ENCODE measurements at places on chromosomes 1 and 21. TPM values are rescaled to one million over a fixed set of nuclear protein-coding genes. Genes with fewer than 3 reads are reported as not detected.
A peak's percentile ranks its signal among the peaks of the same experiment; 100 is the strongest.

Gene CLEC20A
- not detected for total RNA-seq

Gene BSND
- not detected for total RNA-seq

Gene NDC1
- 16.8 TPM for total RNA-seq

Gene HEYL
- 1.9 TPM for total RNA-seq

Gene ERO1B
- 3.8 TPM for total RNA-seq

Gene RHBG
- not detected for total RNA-seq

Gene LDLRAD2
- total RNA-seq = 0.39 TPM

Gene HPCAL4
- total RNA-seq = not detected

Gene ATP6V1G3
- total RNA-seq = not detected

Gene OTUD3
- 11.1 TPM for total RNA-seq

Gene PRAMEF10
- not detected for total RNA-seq

Gene RCAN1
- total RNA-seq = 91.3 TPM

GRCh38 chr1:230550428-230550827, 91.9 kb upstream of the COG2 start:
- no peak for DNase-seq

GRCh38 chr21:29245104-29245643, 53.5 kb upstream of the BACH1 start:
- DNase-seq = no peak

DNA sequence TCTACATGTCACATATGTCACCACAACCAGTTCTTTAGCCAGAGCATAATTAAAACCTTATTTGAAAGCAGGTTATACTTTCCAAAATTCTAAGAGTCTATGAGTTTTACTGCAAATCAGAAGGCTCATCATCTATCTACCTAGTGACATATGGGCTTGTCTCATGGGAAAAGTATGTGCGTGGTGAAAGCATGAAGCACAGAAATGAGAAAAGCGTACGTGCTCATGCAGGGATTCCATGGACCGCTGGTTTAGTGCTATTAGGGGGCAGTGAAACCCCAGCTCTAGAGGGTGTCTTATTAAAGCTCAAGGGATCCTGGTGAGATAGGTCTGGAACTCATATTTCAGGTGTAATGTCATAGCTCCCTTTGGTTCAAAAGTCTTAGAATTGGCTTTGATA, 50.2 kb downstream of the FAM163A start:
- DNase-seq = no peak

- DNase-seq = no peak
Measured at GRCh38 chr1:235892202-235892601, 25.5 kb upstream of the LYST start.

DNA sequence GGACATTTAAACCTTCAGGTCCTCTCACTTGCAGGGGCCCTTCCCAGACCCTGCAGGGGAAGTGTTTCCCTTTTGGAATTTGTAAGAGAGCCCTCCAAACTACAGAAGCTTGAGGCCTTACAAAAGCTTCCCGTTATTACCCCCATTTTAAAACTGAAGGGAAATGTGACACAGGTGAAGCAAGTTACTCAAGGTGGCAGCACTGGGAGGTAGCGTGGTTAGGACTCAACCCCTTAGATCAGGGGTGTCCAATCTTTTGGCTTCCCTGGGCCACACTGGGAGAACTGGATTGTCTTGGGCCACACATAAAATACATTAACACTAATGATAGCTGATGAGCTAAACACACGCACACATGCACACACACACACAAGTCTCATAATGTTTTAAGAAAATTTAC, 15.8 kb upstream of the ZC3H12A start:
- no peak for DNase-seq

- DNase-seq = no peak
Measured at GRCh38 chr21:19461481-19462205, 1058.1 kb upstream of the TMPRSS15 start.

- no peak for DNase-seq
Measured at GRCh38 chr21:40886931-40887330, 40.0 kb upstream of the DSCAM start.

- no peak for DNase-seq
Measured at GRCh38 chr1:32871364-32872191, 866 bp upstream of the FNDC5 start.

DNA sequence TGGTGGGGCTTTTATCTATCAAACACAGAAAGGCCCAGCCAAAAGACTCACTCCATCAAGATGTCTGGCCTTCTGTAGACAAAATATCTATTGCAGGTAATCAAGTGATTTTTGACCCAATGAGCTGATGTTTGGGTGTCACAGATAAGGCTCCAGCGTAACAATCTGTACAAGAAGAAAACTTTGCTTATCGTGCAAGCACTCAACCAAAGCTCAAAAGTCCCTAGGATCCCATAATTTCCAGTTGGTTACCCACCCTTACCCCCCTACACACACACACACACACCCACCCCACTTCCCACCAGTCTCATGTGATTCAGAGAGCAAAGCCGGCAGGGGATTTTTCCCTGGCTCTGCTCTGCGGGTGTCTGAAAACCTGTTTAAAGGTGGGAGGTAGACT, 5.8 kb downstream of the ITPKB start:
- DNase-seq = no peak

- DNase-seq = no peak
Measured at GRCh38 chr21:42900446-42900845, 7.3 kb downstream of the NDUFV3 start.

DNA sequence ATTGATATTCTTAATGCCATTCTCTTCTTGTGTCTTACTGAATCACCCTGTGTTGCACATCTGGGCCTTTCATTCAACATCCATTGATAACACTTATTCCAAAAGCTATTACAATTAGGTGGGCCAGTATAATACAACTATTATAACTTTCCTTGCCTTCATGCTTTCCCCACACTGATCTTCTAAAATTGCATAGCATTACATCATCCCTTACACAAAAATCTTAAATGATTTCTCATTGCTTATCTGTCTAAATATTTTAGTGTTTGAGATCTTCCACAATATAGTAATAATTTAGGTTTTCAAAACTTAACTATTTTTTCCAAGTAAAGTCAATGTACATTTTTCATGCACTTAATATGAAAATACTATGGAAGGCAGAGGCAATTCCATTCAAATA, 1634.1 kb downstream of the PLA2G4A start:
- no peak for DNase-seq

- DNase-seq = no peak
Measured at GRCh38 chr1:91731815-91732214, 154.1 kb downstream of the TGFBR3 start.

GRCh38 chr1:150235294-150235851, 539 bp downstream of the ANP32E start:
- peak; percentile 43 for DNase-seq

GRCh38 chr1:236207121-236207520, 64.8 kb downstream of the GPR137B start:
- DNase-seq = no peak

GRCh38 chr1:20361805-20362381, 71.2 kb downstream of the VWA5B1 start:
- DNase-seq = peak; percentile 56

DNA sequence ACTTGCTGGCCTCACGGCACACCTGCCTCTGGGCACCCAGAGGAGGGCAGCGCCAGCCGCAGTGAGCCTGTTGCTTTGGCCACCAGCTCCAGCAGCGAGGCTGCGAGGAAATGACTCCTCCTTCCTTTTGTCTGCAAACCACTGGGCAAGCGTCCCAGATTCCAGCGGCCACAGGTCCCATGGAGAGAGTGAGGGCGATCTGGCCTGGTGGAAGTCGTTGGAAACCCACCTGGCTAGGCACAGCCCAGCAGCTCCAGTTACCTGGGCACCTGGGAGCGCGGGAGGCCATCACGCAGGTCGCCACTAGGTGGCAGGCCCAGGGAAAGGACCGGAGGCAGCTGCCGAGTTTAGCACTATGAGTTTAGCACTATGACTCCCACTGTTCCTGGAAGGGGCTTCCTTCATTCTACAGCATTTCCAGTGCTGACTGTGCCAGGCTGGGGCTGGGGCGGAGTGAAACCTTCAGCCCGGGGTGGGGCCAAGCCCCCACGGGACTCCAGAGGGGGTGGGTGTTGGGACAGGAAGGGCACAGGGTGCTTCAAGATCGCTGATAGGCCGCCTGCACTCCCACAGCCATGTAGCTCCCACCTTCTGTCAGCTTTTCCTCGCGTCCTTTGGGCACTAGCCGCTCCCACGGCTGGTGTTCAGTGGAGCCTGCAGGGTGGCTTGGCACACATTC, 1.1 kb upstream of the ESPN start:
- peak; percentile 56 for DNase-seq

DNA sequence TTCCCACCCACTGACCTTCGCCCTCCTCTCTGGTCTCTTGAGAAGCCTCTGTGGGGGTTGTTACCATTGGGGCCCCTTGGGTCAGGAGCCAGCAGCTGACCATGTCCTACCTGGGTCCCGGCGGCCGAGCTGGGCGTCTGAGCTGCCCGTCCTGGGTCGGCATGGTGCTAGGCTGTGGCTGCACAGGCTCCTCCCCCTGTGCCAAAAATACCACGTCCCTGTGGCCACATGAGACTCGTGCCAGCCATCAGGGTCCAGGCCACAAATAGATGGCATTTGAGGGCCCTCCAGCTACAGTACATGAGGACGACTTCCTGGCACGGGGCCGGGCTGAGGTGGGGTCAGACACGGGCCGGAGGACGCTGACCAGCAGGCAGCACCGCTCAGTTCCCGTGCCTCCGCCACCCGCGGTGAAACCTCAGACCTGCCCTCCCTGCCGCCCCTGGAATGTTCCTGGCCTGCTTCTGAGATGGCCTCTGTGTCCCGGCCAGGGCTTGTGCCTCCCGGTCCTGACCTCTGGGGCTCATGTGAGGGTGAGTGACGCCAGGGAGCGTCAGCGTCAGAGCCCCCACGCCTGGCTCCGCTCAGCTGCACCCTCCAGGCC, at the start of gene PERM1:
TSS of gene PERM1 (minus strand) at position 139 of the 604 bp plus-strand sequence. CDS start 1,064 bp downstream, outside the sequence.
- DNase-seq = no peak

DNA sequence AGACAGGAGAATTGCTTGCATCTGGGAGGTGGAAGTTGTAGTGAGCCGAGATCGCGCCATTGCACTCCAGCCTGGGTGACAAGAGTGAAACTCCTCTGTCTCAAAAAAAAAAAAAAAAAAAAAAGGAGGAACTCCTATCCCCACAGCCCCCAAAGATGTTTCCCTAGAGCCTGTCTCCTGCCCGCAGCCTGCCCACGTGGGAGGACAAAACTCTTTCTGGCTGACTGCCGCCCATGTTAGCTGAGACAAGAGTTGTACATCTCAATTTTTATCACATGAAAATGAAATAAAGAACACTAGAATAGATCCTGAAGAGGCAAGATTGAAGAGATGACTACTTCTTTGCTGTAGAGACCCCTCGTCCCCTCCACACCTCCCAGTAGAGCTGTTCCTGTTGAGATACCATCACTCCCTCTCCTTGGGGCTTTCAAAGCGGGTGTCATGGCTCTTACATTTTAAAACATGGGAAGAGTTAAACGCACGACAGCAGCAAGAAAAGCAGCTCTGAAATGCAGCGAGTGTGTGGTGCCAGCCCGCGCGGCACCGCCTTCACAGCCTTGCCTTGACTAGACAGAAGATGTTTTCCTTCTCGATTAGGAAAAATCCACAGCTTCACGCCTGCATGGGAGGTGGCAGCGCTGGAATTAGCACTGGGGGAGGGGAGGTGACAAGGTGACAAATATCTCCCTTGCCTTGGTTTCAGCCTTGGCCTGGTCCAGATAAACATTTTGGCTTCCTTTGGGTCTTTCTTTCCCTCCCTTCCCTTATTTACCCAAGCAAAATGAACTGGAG, 253.4 kb upstream of the CSF3R start:
- no peak for DNase-seq

GRCh38 chr1:19645411-19646251, 1.5 kb downstream of the NBL1 start:
- peak; percentile 52 for DNase-seq

DNA sequence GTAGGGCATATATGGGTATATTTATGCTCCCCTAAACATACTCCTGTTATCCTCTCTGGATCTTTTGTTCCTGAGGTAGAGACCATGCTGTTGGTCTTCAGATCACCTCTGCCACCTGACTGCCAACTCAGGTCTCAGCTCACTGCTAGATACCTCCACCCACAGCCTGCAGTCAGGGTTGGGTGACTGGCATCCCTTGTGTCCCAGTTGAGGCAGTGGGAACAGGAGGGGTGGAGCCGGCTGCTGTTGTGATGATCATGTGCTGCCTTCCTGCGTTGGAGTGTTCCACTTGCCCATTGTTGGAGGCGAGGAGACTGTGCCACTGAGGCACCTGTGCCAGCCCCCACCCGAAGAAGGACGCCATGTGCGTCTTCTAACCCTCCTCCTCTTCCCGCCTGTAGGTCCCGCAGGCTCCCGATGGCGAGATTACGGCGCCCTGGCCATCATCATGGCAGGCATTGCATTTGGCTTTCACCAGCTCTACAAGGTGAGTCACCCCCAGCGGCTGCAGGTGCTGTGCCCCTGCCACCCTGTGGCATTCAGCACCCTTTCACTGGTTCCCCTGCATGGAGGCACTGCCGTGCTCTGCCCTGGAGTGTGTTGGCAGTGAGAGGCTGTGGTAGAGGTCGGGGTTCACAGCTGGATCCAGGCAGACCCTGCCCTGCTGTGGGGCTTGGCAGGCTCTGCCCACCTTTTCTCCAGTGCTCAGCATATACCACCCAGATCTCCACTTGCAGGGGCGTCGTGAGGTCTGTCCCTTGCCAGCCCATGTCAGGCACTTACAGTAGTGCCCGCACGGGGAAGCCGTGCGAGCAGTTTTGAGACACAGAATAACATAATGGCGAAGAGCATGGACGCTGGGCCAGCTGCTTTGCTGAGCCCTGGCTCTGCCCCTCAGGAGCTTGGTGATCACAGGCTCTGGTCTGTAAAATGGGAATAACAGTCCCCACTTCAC, 143.5 kb downstream of the PEX14 start:
- DNase-seq = no peak

DNA sequence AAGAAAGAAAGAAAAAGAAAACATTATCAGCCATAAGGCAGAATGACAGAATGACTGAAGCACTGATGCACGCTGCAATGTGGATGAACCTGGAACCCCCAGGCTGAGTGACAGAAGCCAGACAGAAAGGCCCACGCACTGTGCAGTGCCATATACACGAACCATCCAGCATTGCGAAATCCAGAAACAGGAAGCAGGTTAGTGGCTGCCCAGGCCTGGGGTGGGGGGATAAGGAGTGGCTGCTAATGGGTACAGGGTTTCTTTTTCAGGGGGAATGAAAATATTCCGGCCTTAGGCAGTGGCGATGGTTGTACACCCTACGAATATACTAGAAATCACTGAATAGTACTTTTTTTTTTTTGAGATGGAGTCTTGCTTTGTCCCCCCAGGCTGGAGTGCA, 57.0 kb downstream of the CHD5 start:
- no peak for DNase-seq

GRCh38 chr1:42214447-42214871, 49.9 kb upstream of the GUCA2A start:
- DNase-seq = peak; percentile 27

GRCh38 chr21:31409831-31410487, 65.9 kb upstream of the TIAM1 start:
- DNase-seq = no peak

DNA sequence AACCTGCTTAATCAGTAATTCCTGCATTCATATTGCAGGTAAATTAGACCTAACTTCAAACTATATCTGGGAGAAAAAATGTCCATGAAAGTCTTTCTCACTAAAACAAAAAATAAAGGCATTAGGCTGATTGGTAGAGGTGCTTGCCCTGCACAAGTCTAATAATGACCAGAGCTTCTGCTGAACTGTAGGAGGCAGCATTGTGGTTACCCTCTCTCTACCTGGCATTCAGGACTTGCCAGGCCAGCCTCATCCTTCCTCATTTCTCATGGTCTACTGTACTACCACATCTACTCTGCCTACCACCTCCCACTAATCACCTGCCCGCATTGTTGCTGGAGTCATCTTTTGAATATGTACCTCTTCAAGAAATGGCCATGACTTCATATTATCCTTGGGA, 60.8 kb upstream of the KRTAP11-1 start:
- DNase-seq = no peak

All from left colon (tissue), 2 donors.